ENCODE measurements at places on chromosomes 5 and 9.

DNA sequence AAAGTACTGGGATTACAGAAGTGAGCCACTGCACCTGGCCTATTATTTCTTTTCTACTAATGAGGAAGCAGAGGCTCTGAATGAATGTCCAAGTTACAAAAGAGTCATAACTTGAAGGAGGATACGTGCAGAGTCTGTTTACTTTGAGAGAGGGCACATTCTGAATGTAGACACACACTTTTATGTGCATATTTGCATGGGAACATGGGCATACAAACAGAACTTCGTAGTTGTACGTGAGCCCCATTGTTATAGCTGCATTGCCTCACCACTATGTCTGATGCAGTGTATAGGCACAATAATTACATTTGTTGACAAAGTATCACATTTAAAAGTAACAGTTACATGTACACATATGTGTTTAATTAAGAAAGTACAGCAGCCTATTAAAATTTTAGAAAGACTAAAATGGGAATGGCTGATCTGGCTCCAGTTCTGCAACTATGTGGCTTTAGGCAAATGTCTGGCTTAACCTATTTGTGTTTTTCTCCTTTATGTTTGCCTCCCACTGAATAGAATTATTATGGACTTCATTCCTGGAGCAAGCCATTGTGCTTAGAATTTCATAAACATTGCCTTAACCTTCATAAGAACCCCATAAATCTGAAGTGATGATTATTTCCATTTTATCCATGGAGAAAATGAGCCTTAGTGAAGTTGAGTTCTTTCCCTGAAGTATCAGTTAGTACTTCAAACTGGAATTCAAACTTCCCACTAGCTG is 3.0 kb upstream of the DPYSL3 start:
- DNase-seq = no peak

DNA sequence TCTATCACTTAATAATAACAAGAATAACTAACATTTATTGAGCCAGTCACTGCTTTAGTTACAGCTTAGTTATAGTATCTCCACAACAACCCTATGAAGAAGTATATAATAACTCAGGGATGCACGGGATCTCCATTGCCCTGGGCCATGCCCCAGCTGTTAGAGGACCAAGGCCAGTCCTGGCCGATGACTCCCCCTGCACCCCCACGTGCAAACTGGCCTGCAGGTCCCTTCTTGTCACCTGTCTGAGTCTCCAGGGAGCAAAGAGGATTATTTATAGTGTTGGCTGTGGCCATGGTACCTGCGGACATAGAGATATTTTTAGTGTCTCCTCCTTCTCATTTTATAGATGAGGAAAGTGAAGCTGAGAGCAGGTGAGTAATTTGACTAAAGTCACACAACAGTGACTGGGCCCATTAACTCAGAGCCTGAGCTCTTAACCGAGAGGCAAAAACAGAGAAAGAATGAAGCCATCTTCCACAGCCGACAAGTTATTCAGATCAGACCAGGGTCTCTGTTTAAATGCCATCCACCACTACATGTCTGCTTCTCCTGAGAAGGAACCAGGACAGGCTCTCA is 94.4 kb downstream of the TMEM215 start:
- no peak for DNase-seq

- DNase-seq = no peak
Measured at GRCh38 chr9:38074441-38074961, 5.5 kb upstream of the SHB start.

DNA sequence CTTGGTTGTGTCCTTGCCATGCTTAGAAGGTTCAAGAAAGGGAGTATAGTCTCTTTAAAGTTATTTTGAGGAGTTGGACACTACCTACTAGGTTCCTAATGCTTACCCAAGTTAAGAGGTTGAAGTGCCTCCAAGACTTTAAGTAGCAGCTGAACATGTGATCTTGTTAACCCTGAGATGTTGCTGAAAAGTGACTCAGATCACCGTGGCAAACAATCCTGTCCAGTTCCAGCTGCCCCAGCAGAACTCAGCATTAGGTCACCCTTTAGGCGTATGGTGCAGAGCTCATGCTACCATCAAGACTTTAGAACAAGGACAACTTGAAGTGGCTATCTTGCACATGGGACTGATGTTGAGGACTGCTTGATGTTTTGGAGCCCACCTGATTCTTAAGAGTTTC is 22.5 kb downstream of the ZNF462 start:
- no peak for DNase-seq

GRCh38 chr5:54457094-54457862 is 1.8 kb downstream of the HSPB3 start:
- no peak for DNase-seq

DNA sequence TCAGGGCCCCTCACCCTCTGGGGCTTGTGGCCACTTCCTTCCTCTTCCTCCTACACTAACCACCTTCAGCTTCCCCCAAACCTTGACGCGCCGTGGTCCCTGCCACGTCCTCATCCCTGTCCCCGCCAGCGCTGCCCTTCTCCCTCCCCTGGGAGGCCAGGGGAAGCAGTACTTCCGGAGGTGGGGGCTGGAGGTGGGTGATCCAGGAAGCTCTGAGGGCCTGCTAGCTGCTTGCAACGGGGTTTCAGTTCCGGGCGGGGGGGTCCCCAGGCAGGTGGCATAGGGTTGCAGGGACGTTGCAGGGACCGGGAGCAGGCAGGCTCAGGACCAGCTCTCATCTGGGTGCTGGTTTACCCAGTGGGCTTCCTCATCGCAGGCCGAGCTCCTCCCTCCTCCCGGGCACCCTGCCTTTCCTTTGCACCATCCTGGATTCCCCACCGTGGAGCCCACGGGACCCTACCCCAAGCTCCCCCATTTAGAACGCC is 70.0 kb downstream of the RXRA start:
- no peak for DNase-seq

DNA sequence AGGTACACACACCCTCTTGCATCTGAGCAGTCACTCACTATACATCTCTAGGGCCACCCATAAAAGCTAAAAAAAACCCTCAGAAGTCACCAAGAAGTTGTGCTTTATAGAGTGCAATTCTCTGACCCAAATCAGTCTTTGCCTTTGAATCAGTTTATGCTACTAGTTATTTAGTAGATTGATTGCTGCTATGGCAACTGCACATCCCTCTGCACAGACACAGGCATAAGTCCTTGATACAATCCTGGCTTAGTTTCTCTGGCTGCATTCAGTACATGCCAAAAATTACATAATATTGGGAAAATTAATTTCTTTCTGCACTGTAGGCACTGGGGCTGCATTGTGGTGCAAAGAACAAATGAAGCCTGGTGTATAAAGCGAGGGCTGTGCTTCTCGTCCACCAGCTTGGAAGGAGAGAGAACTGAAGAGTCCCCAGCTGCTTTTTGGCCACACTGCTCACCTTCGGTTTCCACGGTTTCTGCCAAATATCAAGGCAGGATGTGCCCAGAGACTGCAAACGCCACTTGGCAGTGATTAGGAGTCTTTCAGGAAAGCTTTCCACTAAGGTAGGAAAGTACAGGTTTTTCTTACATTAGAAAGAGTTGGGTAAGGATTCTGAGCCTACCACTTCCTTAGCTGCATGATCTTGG is 258.4 kb downstream of the ELAVL2 start:
- DNase-seq = peak; percentile 89

DNA sequence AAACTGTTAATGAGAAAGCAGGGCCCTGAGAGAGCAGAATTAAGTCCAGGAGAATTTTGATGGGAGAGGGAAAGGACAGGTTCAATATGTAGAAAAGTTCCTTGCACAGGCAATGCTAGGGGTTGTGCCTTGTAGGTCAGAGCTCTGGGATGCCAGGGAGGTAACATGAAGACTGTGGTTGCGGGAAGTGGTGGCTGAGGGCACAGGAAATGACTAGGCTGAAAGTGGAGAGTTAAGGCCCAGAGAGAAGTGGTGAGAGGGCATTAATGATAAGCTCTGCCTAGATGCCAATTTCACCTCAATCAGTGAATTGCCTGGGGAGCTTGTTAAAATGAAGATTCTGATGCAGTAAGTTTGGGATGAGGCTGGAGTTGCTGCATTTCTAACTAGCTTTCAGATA is 31.5 kb upstream of the PPP3R2 start:
- no peak for DNase-seq

DNA sequence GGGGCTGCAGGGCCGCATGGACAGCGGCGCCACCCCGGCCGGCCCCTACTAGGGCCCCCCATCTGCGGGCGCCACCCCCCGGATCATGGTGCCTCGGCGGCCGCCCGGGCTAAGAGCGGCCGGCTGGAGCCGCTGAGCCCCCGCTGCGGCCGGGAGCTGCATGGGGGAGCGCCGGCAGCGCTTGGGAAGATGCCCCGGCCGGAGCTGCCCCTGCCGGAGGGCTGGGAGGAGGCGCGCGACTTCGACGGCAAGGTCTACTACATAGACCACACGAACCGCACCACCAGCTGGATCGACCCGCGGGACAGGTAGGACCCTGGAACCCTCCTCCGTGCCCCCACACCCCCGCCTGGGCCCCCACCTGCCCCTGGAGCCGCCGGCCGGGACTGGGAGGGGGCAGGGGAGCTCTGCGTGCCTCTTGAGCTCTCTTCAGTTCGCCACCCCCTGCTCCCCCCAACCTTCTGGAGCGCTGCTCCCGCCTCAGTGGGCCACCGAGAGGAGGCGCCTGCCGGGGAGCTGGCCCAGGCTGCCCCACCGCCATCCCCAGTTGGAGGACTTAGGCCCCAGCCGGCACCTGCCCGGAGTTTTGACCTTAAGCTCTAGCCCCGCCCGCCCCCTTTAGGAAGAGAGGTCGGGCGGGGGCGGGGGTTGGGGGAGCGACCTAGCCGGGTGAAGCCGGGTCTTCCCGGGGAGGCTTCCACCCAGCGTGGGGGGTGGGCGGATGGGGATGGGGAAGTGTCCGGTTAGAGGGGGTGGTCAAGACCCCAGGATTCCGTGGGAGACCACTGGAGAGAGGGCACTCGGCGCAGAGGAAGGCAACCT is 730 bp downstream of the WWC1 start:
- DNase-seq = no peak

- no peak for DNase-seq
Measured at GRCh38 chr5:11801061-11801460, 103.2 kb downstream of the CTNND2 start.

GRCh38 chr5:167937635-167937998 is 353.8 kb upstream of the WWC1 start:
- no peak for DNase-seq

- DNase-seq = no peak
Measured at GRCh38 chr9:114869378-114869777, 61.0 kb downstream of the TNFSF8 start.

GRCh38 chr9:22383718-22384117 is 62.9 kb upstream of the DMRTA1 start:
- no peak for DNase-seq

GRCh38 chr5:142428036-142428772 is 103.4 kb upstream of the SPRY4 start:
- no peak for DNase-seq

DNA sequence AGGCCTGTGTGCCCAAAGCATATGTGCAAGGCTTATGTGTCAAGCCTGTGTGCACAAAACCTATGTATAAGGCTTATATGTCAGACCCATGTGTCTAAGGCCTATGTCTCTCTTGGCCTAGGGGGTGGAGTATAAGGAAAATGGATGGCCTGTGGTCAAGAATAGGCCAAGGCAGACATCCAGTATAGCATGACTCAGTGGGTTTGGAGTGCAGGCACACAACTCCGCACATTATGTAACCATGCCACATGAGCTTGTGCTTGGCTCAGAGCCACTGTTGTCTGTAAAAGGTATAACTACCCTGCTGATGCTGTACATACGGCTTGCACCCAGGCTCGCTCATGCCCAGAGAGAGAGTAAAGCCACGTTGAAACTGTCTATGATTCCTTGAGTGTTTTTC is 626.4 kb upstream of the NUDT12 start:
- DNase-seq = no peak

DNA sequence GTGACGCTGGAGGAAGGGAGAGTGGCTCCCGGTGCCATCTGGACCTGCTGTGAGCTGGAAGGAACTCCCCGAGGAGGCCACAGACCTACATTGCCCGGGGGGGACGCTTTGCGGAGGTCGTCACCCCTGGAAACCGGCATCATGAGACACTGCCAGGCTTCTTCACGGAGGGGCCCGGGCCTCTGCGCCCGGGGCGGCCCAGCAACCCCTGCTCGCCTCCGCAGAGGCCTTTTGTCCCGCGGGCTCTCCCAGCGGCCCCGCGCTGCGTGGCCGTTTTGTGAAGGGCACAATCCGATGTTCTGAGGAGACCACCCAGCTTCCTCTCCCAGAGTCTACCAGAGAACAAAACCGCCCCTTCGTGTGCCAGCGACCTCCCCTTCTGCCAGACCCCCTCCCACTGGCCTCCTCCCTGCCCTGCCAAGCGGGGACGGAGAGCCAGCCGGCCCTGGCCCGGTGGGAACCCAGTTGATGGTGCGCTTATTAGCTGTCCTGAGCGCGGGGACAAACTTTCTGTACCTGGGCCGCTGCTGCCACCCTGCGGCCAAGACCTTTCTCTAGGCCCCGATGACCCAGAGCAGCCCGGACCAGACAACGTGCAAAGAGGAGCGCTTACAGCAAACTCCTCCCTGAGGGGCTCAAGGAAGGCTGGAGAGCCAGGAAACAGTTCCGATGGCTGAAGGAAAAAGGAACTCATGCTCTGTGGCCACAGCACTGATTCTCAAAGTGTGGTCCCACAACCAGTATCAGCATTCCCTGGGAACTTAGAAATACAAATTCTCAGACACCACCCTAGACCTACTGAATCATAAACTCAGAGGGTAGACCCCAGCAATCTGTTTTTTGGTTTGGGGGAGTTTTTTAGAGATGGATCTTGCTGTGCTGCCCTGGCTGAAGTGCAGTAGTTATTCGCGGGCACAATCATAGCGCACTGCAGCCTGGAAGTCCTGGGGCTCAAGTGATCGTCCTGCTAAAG is 86.7 kb downstream of the SLC1A3 start:
- DNase-seq = peak; percentile 78

DNA sequence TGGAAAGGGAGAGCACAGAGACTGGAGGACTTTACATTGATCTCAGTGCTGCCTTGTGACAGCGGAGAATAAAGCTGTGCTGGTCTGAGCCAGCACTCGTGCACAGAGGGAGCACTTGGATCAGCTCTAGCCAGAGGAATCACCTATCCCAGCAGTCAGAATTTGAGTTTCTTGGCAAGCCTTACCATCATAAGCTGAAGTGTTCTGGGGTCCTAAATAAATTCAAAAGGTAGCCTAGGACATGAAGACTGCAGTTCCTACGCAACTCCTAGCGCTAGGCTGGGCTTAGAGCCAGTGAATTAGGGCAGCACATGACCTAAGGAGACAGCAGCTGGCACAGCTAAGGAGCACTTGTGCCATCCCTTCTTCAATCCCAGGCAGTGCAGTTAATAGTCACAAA is 119.5 kb downstream of the HMHB1 start:
- peak; percentile 27 for DNase-seq

DNA sequence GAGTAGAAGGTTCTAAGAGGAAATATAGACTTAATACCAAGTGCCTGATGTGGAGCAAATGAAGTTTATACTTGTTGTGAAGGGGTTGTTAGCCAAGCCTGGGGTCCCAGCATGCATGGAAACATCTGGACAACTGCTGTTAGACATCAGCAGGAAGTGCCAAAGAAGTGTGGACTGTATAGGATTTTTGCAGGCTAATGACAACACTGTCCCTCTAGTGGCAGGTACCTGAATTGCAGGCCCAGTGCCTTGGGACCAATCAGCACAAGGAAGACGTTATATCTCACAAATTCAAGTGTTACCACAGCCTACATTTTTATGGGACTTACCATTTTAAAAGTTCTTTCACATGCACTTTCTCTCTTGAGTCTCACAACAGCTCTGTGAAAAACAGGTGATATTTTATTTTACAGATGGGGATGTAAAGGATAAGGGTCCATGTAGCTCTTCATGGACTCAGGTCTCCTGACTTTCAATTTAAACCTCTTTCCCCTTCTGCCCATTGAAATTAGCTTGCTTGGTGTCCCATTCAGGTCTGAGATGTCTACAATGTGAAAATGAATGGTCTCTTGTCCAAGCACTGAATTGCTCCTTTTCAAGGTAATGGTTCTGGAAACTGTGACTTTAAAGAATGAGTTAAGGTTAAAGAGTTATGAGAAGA is 89.0 kb upstream of the MAP1B start:
- DNase-seq = no peak

All from G401 (cell line).